Activated CD4-positive, alpha-beta memory T cell treated with anti-CD3 and anti-CD28 coated beads for 36 hours (primary cell): ENCODE measurements at places on chromosomes 7 and 10. TPM values are rescaled to one million over a fixed set of nuclear protein-coding genes. Genes with fewer than 3 reads are reported as not detected.

GRCh38 chr7:130505753-130506152 lies 13.9 kb downstream of the MEST start:
- DNase-seq: no peak

GRCh38 chr7:84462259-84462658 lies 267.7 kb upstream of the SEMA3A start:
- no peak for DNase-seq

GRCh38 chr7:92691578-92691977 lies 101.4 kb upstream of the FAM133B start:
- no peak for DNase-seq

WDR37 gene
- total RNA-seq: 19.4 TPM

DNA sequence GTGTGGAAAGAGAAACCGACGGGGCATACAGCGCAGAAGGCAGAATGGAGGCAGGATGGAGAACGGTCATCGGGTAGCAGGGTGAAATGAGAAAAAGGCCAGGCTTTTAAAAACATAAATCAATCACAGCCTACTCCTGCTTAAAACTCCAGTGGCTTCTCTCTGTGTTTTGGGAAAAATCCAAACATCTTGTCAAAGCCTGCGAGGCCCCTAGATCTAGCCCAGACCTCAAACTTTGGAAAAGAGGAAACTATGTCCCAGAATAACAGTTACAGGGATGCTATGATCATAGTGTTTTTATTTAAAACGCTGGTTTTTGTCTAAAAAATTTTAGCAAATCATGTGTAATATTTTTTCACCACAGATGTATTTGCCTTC lies 41.1 kb downstream of the PPP1R3C start:
- DNase-seq: no peak

GRCh38 chr10:3426190-3426845 lies 253.7 kb upstream of the PITRM1 start:
- DNase-seq: no peak

DNA sequence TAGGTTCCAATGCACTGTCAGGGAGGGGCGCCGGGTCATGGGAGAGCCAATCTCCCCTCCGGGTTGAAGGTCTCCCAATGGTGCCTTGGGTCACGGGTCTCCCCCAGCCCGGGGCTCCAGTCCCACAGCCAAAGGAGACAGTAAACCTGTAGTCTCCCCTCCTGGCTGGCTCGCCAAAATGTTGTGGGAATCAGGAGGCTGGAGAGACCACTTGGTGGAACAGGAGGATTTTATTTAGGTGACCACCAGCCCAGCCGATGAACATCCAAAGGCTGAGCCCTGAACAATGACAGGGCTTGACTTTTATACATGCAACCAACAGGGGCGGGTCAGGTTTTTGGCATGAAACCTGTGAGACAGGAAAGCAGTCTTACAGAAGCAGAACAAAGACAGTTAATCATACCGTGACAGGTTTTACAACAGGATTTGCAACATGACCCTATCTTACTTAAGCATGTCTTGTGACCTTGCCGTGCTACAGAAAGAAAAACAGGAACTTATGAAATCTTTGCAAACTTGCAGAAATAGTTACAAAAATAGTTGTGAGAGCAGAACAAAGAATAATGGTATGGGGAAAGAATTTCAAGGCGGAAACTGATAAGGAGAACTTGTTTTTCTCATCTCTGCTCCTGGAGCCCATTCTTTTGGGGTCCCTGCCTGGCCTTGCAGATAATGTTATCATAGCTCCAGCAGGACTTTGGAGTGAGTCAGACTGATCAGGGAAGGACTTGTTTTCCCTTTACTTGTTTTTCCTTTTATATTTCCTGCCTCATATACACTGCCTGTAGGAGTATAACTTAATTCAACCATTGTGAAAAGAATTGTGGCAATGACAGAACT lies 7.1 kb downstream of the ERV3-1 start:
- DNase-seq: no peak
